ENCODE measurements at places on chromosomes 5 and 9. TPM values are rescaled to one million over a fixed set of nuclear protein-coding genes. Genes with fewer than 3 reads are reported as not detected.

- no peak for DNase-seq
Measured at GRCh38 chr5:51990661-51991180, 607.5 kb downstream of the ISL1 start.

DNA sequence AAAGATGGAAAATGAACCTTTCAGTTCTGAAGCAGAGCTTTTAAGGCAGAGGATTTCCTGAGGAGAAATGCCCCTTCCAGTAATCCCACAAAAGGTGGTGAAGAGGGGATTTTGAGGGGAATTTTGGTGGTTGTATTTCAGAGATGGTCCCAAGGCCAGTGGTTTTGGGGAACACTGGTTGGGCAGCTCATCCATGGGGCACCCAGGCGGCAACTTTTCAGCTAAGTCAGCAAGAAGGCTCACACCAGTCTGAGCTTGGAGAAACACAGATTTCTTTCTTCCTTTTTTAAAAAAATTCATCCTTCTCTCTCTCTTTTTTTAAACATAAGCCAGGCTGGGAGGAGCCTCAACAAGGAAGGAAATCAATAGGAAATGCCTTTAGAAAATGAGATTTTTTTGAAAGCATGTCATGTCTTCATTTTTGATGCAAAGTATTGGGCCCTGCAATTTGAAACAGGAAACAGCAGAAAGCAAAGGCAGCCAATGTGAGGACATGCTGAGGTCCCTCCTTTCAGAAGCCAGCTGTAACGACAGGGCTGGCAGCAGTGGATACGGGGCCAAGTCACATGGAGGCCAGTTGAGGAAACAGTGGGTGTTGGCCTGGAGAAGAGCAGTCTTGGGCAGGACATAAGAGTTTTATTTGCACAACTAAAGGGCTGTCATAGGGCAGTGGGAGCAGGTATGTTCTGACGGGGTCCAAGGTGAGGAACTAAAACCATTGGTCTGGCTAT is 155.3 kb upstream of the KLF4 start:
- DNase-seq, result no peak

- no peak for DNase-seq
Measured at GRCh38 chr5:68661237-68661636, 432.6 kb upstream of the SLC30A5 start.

DNA sequence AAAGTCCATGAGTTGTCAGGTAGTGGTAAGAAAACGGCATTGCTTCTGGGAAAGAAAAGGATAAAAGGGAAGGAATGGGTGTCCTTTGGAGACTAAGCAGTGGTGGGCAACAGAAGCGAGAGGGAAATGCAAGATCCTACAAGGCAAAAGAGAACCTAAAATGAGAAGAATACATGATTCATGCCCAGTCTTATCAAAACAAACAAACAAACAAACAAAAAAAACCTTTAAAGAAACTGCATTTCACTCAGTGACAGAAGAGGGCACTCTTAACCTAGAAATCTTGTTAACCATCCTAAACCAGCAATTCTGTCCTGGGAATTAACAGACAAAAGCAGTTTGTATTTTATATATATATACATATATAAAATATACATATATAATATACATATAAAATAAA is 88.5 kb downstream of the SUSD1 start:
- no peak for DNase-seq

DNA sequence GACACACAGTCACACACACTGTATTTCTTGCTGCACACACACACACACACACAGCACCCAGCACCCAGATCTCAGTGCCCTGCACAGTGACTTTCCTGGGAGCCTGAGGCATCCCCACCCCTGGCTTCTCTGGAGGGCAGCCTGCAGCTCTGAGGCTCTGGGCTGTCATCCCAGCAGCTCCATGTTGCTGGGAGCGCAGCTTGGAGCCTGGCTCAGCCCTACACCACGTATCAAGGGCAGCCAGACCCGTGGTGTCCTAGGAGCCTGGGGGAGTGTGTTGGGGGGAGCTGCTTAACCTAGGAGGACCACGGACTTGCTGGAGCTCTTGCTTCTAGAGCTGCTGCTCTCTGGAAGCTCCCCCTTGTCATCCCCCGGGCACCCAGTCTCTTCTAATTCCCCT is 5.2 kb downstream of the IER5L start:
- no peak for DNase-seq

DNA sequence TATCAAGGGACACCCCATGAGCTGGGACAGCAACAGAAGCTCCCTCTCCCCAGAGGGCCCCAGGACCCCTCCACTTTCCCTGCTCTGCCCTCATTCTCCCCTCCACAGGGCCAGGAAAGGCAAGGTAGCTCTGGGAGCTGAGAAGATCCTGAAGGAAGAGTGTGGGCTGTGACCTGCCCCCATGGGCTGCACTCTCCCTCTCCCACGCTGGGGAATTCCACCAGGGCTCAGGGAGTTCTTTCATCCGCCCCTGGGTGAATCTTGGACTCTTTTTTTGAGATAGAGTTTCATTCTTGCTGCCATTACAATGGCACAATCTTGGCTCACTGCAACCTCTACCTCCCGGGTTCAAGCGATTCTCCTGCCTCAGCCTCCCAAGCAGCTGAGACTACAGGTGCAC is 73.8 kb downstream of the C9orf50 start:
- no peak for DNase-seq

The ACER2 gene
- 11.4 TPM for total RNA-seq

The PCDHGC4 gene
- 91.2 TPM for total RNA-seq

Measured in occipital lobe (tissue), 3 donors.